Tibial nerve (tissue), 4 donors: ENCODE measurements at places on chromosomes 4 and X. TPM values are rescaled to one million over a fixed set of nuclear protein-coding genes. Genes with fewer than 3 reads are reported as not detected.

- H3K36me3 ChIP-seq, result no peaks in the 10 kb centered on the region
- H3K27me3 ChIP-seq, result no peaks in the 10 kb centered on the region
- no peak overlapping the region for H3K4me3 ChIP-seq
- no peak for DNase-seq
- no peaks in the 10 kb centered on the region for H3K4me1 ChIP-seq
Observed at GRCh38 chr4:83552083-83552482, 16.2 kb downstream of the GPAT3 start.

DNA sequence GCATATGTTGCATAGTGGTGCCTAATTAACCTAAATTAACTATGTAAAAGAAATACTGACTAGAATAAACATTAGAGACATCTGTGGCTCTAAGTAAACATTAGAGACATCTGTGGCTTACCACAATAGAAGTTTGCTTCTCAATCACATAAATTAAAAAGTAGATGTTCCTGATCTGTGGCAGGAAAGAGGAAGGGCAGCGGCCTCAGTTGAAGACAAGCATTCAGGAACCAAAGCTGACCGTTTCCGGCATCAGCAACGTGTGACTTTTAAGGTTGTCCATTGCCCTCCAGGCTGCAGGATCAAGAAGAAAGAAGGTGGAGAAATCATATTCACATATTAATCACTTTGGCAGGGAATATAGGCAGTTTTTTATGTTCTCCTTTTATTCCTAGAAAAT, 336.3 kb upstream of the TRAM1L1 start:
- H3K4me3 ChIP-seq, result no peak overlapping the region
- H3K27ac ChIP-seq, result no peak overlapping the region
- H3K36me3 ChIP-seq, result no peaks in the 10 kb centered on the region
- no peak for DNase-seq
- no peaks in the 10 kb centered on the region for H3K4me1 ChIP-seq

- H3K4me1 ChIP-seq, result no peaks in the 10 kb centered on the region
- no peaks in the 10 kb centered on the region for H3K36me3 ChIP-seq
- no peak overlapping the region for H3K4me3 ChIP-seq
Observed at GRCh38 chrX:46716796-46717195, 42.1 kb downstream of the SLC9A7 start.

DNA sequence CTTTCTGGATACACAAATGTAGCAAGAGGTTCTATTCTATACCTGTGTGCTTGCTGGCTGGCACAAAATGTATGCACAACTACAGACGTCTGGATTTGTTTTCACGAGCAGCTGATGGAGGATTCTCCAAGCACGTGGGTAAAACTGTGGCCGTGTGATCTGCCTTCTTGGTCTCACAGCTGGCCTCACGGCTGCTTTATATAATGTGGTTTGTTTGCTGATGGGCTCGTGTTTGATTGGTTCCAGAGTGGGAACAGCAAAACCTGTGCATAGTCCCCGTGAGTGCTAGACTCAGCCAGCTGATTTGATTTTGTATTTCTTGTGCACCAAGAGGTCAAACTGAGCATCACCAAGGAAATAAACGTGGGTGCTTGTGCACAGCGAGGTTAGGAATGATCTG, 262.6 kb upstream of the RPS6KA3 start:
- H3K27me3 ChIP-seq, result peaks cover 41% of the 10 kb centered on the region
- H3K4me1 ChIP-seq, result no peaks in the 10 kb centered on the region
- no peak overlapping the region for H3K27ac ChIP-seq
- H3K4me3 ChIP-seq, result no peak overlapping the region

GRCh38 chr4:119657111-119657611, 28.6 kb upstream of the PDE5A start:
- no peaks in the 10 kb centered on the region for H3K36me3 ChIP-seq
- H3K4me1 ChIP-seq, result no peaks in the 10 kb centered on the region
- no peak overlapping the region for H3K27ac ChIP-seq
- no peak overlapping the region for H3K4me3 ChIP-seq

- H3K4me1 ChIP-seq, result no peaks in the 10 kb centered on the region
- DNase-seq, result no peak
- H3K4me3 ChIP-seq, result no peak overlapping the region
- no peaks in the 10 kb centered on the region for H3K36me3 ChIP-seq
Observed at GRCh38 chrX:80876877-80877276, 67.2 kb upstream of the BRWD3 start.

DNA sequence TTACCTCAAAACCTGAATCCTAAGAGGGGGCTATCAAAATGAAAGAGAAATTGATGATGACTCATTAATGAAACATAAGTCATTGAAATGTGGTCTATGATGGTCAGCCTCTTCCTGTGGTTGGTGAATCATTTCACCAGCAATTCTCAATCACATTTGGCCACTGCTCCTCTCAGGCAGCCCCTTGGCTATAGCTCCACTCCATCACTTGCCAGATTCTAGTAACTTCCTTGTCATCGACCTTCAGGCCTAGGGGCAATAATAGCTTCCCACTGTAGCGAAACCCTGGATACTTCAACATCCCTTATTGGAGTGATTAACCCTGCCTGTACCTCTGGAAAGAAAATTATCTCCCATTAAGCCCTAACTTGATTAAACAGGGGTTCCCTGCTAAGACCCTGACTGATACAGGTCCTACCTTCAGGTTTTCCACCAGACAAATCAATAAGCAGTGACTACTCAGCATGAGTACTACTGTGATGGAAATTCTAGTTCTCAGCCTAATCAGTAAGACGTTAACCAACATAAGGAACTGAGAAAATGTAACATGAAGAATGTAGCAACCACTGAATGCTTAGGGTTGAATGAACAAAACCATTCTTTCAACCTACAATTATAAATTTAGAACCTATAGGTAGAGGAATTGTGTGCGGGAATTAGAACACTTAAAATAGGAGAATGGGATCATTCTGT, 30.4 kb downstream of the ADH7 start:
- no peaks in the 10 kb centered on the region for H3K27me3 ChIP-seq
- H3K4me1 ChIP-seq, result peaks cover 30% of the 10 kb centered on the region
- peak overlapping the region; percentile 90 for H3K27ac ChIP-seq
- no peak overlapping the region for H3K4me3 ChIP-seq

GRCh38 chr4:39825090-39825489, 127.2 kb downstream of the UBE2K start:
- H3K4me1 ChIP-seq, result peaks cover 4% of the 10 kb centered on the region
- DNase-seq, result no peak
- no peaks in the 10 kb centered on the region for H3K27me3 ChIP-seq
- H3K36me3 ChIP-seq, result no peaks in the 10 kb centered on the region
- H3K27ac ChIP-seq, result no peak overlapping the region

DNA sequence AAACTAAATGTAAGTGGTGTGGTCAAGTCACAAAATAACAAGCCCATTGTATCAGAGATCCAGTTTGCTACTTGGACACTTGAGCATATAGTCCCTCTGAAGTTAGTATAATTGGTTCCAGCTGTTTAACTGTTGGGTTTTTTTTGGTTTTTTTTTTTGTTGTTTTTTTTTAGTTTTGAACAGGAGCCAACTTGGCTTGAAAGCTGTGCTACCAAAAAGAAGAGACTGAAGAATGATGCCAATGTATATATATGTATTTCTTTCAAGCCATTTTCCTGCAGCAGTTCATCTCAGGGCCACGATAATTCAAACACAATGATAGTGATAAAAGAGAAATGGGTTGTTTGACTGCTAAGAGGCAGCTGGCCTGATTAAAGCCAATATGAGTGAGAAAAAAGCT, 138.3 kb downstream of the PCDH18 start:
- no peaks in the 10 kb centered on the region for H3K36me3 ChIP-seq
- H3K4me1 ChIP-seq, result peaks cover 12% of the 10 kb centered on the region
- no peak overlapping the region for H3K4me3 ChIP-seq
- no peak overlapping the region for H3K27ac ChIP-seq

- no peaks in the 10 kb centered on the region for H3K36me3 ChIP-seq
- no peak overlapping the region for H3K4me3 ChIP-seq
- no peaks in the 10 kb centered on the region for H3K4me1 ChIP-seq
- peak overlapping the region; percentile 81 for H3K27ac ChIP-seq
- DNase-seq, result no peak
Observed at GRCh38 chr4:99394896-99395295, 40.2 kb downstream of the ADH7 start.

GRCh38 chrX:154890990-154891639, 5.0 kb downstream of the F8A1 start:
- no peak for DNase-seq
- H3K27me3 ChIP-seq, result no peaks in the 10 kb centered on the region
- H3K27ac ChIP-seq, result no peak overlapping the region
- no peaks in the 10 kb centered on the region for H3K4me1 ChIP-seq

- no peak for DNase-seq
- H3K27ac ChIP-seq, result no peak overlapping the region
- no peaks in the 10 kb centered on the region for H3K36me3 ChIP-seq
- H3K4me3 ChIP-seq, result no peak overlapping the region
Observed at GRCh38 chr4:112152521-112152920, 7.3 kb downstream of the FAM241A start.

- no peaks in the 10 kb centered on the region for H3K4me1 ChIP-seq
- no peak for DNase-seq
- H3K4me3 ChIP-seq, result no peak overlapping the region
- H3K36me3 ChIP-seq, result no peaks in the 10 kb centered on the region
- H3K27me3 ChIP-seq, result no peaks in the 10 kb centered on the region
Observed at GRCh38 chr4:73275318-73275654, 16.7 kb upstream of the ANKRD17 start.

GRCh38 chrX:420496-421223, 34.0 kb upstream of the PPP2R3B start:
- no peaks in the 10 kb centered on the region for H3K4me1 ChIP-seq
- no peak for DNase-seq
- no peaks in the 10 kb centered on the region for H3K36me3 ChIP-seq
- H3K27ac ChIP-seq, result no peak overlapping the region
- no peak overlapping the region for H3K4me3 ChIP-seq
- no peaks in the 10 kb centered on the region for H3K27me3 ChIP-seq

GRCh38 chrX:38661561-38661960, 100.2 kb downstream of the TSPAN7 start:
- no peaks in the 10 kb centered on the region for H3K36me3 ChIP-seq
- no peak overlapping the region for H3K27ac ChIP-seq
- no peaks in the 10 kb centered on the region for H3K27me3 ChIP-seq
- no peak overlapping the region for H3K4me3 ChIP-seq
- H3K4me1 ChIP-seq, result no peaks in the 10 kb centered on the region
- no peak for DNase-seq

DNA sequence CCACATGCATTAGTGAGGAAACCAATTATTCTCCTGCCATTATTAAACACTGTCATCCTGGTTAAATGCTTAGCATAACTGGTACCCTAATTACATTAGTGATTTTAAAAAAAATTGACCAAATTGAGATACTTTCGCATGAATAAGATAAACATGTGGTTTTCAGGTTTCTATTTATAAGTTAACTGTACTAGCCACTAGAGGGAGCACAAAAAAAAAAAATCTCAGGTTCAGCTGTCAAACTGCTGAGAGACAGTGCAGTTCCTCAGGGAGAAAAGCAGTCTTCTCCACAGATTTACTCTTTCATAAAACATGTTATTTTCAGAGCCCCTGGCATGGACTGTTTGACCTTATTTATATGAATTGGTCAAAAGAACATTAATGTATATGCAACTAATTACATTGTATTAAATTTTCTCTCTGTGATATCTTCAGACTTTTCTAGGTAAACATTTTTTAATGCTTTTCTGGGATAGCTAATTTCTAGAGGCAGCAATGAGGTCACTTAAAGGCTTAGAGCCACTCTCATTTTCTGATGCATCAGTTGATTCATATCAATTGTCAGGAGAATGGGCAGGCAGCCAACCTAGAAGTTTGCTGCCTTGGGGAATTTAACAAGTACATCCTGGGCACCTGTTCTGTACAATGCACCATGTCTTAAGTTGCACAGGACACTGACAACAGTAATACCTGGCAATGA, 167.5 kb downstream of the CDS1 start:
- peaks cover 4% of the 10 kb centered on the region for H3K4me1 ChIP-seq
- H3K4me3 ChIP-seq, result no peak overlapping the region
- no peak overlapping the region for H3K27ac ChIP-seq
- no peaks in the 10 kb centered on the region for H3K27me3 ChIP-seq

DNA sequence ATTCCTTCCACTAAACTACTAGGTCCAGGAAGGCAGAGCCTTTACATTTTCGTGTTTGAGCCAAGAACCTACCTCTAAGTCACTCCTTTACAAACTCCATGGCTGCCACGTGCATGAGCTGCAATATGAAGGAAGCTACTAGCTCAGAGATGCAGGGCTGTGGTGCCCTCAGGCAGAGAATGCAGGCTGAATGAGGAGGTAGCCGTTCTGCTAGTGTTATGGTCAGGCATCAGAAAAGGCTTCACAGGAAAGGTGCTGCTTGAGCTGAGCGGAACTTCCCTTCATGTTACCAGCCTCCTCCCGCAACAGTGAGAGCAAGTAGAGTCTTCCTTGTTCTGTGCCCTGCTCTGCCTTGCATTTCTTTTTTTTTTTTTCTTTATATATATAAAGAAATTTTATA, 148.3 kb upstream of the PACRGL start:
- no peaks in the 10 kb centered on the region for H3K27me3 ChIP-seq
- H3K36me3 ChIP-seq, result peaks cover 26% of the 10 kb centered on the region
- DNase-seq, result no peak
- H3K27ac ChIP-seq, result no peak overlapping the region
- no peaks in the 10 kb centered on the region for H3K4me1 ChIP-seq

DNA sequence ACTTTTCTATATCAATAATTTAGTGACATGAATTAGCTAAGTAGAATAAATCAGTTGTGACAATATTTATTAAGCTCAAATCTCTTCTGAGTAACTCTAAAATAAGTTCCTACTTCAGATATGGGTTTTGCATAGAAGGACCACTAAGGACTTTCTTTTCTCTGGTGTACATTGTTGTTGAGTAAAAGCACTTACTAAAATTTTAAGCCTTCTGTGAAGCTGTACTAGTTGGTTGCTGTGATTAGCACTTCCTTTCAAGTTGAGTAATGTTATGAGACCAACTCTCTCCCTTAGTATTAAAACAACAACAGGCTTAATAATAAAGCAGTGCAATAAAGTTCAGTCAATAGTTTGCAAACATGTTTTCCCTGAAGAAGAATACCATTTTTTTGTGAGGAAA, 667.4 kb upstream of the NDST4 start:
- H3K4me3 ChIP-seq, result no peak overlapping the region
- no peaks in the 10 kb centered on the region for H3K27me3 ChIP-seq
- no peak overlapping the region for H3K27ac ChIP-seq

GRCh38 chr4:169439244-169439643, 168.5 kb upstream of the SH3RF1 start:
- H3K27me3 ChIP-seq, result no peaks in the 10 kb centered on the region
- no peak for DNase-seq
- no peak overlapping the region for H3K4me3 ChIP-seq
- peaks cover 29% of the 10 kb centered on the region for H3K4me1 ChIP-seq
- peaks cover 34% of the 10 kb centered on the region for H3K36me3 ChIP-seq

Gene H2BW2
- total RNA-seq, result not detected

Gene REELD1
- total RNA-seq, result 0.20 TPM

Gene CXCL1
- total RNA-seq, result 0.84 TPM

Gene MAGEE2
- 0.39 TPM for total RNA-seq

Gene IL2RG
- total RNA-seq, result 5.4 TPM

Gene AKAP4
- not detected for total RNA-seq

Gene SCARB2
- total RNA-seq, result 156 TPM

Gene GAGE12H
- not detected for total RNA-seq

Gene PRRG3
- total RNA-seq, result 55.7 TPM

Gene BCORL1
- 9.6 TPM for total RNA-seq

Gene AFM
- not detected for total RNA-seq

Gene FAM199X
- total RNA-seq, result 34.9 TPM

Gene KIT
- total RNA-seq, result 7.5 TPM

Gene ASB12
- not detected for total RNA-seq

Gene INTS12
- total RNA-seq, result 27.9 TPM

Gene SLC26A1
- total RNA-seq, result 0.21 TPM
